ENCODE measurements at places on chromosomes 4 and X.

DNA sequence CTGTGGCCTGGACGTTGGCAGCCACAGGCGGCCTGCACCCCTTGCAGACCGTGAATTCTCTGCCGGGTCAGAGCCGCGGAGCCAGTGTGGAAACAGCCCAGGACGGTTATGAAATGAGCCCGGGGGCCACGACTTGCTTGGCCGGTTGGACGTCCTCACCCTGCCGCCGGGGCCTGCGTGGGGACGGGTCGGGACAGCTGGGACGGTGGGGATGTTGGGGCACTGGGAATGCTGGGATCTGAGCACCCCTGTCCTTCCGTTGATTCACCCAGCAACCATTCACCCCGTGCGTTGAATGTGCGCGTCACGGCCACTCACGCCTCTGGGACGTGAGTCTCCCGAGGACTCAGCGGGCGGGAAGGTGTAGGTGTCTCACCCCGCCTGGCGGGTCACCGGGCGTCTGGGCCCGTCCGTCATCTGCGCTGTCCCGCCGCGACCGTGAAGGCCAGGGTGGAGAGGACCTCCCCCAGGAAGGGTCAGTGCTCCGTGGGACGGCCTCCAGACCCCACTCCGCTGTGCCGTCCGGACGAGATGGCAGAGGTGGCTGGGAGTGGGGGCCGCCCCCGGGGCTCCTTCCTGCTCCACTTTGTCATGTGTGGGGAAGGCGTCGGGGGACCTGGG lies 4.5 kb upstream of the PLCXD1 start:
- no peak for DNase-seq

DNA sequence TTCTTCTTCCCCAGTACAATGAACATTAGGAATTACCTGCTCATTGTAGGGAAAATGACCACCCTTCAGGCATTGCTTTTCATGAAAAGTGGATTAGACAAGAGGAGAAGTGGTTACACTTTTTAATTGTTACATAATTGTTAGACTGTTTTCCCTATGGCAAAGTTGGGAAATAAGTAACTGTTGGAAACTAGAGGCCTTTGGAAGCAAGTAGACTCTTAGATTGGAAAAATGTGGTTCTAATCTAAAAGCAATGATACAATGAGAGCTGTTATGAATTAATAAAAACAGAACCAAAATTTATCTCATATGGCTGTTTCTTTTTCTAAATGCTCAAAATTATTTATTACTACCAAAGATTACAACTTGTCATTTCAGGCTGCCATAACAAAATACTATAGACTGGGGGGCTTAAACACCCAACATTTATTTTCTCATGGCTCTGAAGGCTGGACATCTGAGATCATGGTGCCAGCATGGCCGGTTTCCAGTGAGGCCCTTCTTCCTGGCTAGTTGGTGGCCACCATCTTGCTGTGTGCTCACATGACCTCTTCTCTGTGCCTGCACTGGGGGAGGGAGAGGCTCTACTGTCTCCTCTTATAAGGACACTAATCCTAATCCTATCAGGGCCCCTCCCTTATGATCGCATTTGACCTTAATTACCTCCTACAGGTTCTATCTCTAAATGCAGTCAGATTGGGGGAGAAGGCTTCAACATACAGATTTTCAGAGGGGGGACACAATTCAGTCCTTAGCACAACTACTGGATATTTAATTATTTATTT lies 12.5 kb downstream of the CC2D2A start:
- no peak for DNase-seq

- DNase-seq = no peak
Measured at GRCh38 chr4:95190751-95191436, 357.9 kb downstream of the UNC5C start.

- DNase-seq = no peak
Measured at GRCh38 chr4:74369855-74370254, 4.9 kb downstream of the EREG start.

DNA sequence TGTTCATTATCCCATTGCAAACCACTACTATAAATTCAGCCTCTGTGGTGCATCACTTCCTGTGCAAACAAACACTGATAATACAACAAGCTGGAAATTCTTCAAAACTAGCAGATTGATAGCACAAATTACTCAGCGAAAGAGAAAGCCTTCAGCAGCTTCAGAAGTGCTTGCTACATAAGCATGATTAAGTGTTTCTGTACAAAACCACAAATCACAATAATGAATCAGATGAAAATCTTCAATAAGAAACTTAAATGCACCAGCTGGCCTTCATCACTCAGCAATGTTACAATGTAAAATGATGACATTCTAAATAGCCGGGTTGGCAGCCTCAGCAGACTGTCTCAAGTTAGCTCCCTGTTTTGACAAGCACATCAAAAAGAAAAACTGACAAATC lies 262.2 kb downstream of the SPOCK3 start:
- no peak for DNase-seq

Data from NCI-H2107 (cell line).